ENCODE measurements at places on chromosomes 6 and 20.

DNA sequence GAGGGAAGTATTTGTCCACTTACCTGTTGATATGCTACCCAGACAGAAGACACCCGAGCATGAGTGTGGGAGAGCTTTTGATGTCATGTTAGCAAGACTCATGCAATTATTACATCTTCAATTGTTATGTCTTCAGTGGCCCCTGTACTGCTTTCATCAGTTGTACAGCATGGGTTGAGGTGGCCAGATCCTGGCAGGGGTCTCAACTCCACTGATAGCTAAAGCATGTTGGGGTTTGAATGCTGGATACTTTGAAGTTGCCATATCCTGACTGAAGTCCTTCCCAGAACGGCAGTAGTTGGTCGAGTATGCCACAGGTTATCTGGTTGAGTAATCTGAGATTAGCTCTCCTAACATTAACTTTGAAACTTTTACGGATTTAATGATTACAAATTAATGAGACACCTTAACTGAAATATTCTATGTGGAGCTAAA, 46.7 kb downstream of the LRRN4 start:
- no peak for ATAC-seq

GRCh38 chr6:170289951-170290295, 955 bp downstream of the DLL1 start:
- ATAC-seq, result no peak

DNA sequence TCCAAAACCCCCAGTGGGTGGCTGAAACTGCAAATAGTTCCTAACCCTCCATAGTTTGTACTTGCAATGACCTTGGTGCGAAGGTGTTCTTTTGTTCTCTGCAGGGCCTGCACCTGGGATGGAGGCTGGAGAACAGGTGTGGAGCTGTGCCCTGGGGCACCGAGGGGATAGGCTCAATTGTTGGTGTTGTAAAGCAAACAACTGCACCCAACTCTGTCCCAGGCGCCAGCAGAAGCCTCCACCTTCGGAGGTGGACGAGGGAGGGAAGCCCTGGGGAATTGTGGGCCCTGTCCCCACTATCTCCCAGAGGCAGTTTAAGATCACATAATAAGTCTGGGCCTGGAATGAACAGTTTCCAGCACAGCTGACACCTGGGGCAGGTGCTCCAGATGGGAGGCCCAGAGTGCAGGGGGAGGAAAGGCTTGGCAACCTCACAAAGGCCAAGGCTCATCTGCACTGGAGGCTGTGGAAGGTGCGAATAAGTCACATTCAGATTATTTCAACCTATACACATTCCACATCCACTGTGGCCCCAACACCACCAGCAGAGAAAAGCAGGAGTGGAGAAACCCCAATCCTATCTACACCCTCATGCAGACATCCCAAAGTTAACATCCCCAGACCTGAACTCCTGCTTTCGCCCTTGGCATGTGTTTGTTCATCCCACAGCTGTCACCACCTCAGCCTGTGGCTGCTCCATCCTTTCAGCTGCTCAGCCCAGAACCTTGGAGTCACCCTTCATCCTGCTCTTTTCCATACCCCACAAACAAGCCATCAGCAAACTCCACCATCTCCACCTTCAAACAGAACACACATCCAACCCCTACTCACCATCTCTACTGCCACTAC, 12.3 kb upstream of the CBFA2T2 start:
- no peak for ATAC-seq

GRCh38 chr6:18247002-18247401, 17.3 kb downstream of the DEK start:
- no peak for ATAC-seq

DNA sequence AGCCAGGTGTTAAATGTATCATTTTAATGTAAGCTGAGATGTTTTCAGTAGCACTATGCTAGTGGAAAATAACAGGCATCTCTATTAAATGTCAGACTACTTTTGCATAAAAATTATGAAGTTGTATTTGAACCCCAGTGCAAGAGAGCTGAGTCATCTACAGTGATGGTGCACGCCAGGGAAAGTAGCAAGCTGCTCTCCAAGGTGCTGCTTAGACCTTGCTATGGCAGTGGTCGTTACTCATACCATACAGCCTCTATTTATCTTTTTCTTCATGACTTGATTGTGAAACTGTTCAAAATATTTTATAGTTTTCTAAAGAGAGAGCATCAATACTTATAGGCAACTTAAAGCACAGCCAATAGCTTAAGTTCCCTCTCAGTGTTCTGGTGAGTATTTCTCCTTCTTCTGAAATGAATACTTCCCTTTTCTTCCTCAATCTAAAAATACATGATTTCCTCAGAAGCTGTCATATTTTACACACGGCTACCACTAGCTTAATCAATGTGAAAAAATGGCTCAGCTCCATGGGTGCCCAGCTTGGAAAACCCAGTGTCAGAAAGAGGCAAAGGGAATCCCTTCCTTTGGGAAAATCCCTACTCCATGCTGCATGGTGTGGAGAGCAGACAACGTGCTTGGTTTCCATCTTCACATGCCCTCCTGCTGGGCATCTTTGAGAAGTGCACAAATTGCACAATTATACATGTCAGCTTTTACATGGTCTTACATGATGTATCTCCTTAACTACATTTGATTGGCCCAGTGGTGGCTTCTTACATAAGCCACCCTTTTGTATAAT, 105.6 kb downstream of the ELOVL4 start:
- ATAC-seq, result no peak

GRCh38 chr6:158825951-158826306, 6.8 kb upstream of the EZR start:
- ATAC-seq, result no peak

- no peak for ATAC-seq
These were observed 117.1 kb upstream of the PREP start for GRCh38 chr6:105519954-105520353.

DNA sequence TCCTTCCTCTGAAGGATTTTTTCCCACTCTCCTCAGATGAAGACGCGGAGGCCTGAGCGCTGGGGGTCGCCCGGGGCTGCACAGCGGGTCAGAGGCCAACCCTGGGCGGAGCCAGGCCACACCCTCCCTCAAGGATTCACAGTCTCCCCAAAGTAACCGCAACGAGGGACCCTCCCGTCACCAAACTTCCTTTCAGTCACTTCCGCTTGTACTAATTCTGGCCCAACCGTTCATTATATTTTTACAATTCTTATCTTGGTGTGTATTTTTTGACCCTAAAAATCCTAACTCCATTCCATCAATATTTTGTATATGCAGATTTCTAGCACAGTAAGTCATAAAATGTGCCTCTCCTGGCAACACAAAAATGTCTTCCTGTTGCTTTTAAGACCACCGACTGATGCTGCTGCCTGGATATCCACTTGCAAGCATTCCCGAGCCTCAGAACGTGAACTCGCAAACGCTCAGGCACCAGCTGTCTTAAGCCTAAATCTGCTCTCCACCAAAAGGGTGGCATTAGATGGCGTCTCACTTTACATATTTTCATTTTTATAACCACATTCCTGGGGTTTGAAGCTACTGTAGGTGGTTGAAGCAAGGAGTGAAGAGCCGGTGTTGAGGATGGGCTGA, 128.0 kb downstream of the DLL1 start:
- no peak for ATAC-seq

GRCh38 chr20:25042531-25043498, 15.1 kb downstream of the ACSS1 start:
- ATAC-seq, result peak; percentile 68

All from activated CD4-positive, CD25-positive, alpha-beta regulatory T cell treated with anti-CD3 and anti-CD28 coated beads, Interleukin-2, amount 50 U/mL, for 24 hours (primary cell).